Stimulated activated CD4-positive, alpha-beta T cell treated with anti-CD3 and anti-CD28 coated beads, Interleukin-15, amount 100 ng/mL, for 1 hour (primary cell): ENCODE measurements at places on chromosomes 16 and 17.

- no peak for DNase-seq
Observed at GRCh38 chr17:32720671-32721070, 156.3 kb downstream of the MYO1D start.

DNA sequence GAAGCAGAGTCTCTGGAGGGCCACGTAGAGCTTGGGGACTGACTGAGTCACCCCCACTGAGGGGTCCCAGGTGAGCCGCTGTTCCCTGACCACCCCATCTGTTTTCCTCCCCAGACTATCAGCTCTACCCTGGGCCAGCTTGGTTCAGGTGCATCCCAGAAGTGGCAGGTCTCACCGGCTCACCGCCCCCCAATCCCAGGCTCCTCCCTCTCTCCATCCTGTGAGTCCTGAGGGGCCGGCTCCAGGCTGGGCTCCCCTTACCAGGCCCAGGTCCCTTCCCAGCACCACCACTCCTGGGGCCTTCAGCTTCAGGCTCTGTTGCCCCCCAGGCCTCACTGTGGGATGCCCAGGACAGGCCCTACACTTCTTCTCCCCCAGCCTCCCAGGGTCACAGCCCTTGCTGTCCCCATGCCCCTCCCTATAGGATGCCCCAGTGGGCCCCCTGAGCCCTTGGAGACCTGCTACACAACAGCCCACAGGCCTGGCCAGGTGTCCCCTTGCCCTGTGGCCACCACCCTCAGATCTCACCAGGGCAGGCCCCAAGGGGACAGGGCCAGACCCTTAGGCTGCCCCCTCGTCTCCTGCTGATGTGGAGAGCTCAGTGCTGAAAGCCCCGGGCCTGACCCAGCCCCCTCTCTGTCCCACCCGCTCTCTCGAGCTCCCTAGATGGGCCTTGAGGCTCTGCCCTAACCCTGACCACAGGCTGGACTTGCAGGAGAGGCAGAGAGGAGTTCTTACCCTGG lies 40.4 kb downstream of the TNFRSF13B start:
- DNase-seq = no peak

DNA sequence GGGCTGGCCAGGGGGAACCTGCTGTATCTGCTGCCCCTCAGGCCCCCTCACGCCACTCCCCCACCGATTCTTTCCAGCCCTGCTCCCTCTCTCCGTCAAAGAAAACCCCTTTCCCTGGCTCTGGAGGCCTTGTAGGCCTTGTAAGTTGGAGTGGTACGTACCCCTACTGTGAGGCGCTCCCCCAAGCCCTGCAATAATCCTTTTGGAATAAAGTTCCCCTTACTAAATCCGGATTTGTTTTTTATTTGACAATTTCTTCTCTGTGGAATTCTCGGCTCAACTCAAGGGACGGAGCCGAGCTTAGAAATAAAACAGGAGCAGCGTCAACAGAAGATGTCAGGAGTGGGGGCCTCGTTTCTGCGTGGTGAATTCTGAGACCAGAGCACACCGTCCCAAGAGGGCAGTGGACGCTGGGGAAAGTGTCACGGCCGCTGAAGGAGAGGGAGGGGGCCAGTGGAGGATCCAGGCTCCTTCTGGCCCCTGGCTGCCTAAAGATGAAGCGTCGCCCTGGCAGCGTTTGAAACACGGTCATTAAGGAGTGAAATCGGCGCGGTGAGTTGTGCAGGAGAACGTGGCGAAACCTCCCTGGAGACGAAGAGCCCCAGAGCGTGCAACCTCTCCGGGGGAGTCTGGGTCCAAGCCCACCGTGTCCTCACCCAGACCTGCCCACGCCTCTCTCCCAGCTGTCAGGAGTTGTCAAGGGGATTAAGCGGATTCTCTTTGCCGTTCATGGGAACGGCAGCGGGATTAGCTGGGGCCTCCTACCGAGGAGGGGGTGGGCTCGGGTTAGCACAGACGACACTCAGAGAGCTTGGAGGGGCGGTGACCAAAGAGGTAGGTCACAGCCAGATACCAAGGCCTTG lies 47.0 kb downstream of the SLC7A5 start:
- DNase-seq = no peak

- DNase-seq = no peak
Observed at GRCh38 chr16:66713076-66713475, 16.5 kb upstream of the CMTM4 start.

DNA sequence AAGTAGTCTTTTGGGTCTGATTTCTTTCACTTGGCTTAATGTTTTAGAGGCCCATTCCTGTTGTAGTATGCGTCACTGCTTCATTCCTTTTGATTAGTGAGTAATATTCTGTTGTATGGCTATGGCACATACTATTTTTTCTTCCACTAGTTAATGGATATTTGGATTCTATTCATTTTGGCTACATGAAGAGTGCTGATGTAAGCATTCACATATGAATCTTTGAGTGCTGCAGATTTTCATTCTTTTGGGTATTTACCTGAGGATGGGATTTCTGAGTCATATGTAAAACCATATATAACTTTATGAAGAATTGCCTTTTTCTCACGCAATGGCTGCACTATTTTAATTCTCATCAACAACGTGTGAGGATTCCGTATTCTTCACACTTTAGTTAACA lies 113.6 kb downstream of the AHSP start:
- no peak for DNase-seq

GRCh38 chr16:89442588-89442987 lies 47.8 kb downstream of the ANKRD11 start:
- DNase-seq = no peak

GRCh38 chr16:11955713-11956123 lies 9.3 kb upstream of the TNFRSF17 start:
- DNase-seq = no peak

- no peak for DNase-seq
Observed at GRCh38 chr16:19522397-19522732, 467 bp upstream of the GDE1 start.

GRCh38 chr17:57512691-57513090 lies 232.4 kb downstream of the CCDC182 start:
- no peak for DNase-seq

DNA sequence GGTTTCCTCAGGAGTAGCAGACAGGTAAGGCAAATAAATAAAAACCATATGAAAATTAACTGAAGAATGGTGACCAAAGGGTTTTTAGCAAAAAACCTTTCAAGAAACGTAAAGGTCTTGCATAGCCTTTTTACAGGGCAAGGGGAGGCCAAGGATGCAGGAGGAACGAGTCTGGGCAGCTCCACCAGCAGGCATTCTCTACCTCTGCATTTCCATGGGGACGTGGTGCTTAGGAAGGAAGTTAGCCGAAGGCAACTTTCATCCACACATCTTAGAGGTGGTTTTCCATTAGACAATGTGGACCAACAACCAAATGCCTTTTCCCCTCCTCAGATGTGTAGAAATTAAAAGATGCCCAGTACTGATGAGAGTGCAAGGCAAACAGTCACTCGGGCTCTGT lies 20.7 kb downstream of the TOM1L2 start:
- no peak for DNase-seq

DNA sequence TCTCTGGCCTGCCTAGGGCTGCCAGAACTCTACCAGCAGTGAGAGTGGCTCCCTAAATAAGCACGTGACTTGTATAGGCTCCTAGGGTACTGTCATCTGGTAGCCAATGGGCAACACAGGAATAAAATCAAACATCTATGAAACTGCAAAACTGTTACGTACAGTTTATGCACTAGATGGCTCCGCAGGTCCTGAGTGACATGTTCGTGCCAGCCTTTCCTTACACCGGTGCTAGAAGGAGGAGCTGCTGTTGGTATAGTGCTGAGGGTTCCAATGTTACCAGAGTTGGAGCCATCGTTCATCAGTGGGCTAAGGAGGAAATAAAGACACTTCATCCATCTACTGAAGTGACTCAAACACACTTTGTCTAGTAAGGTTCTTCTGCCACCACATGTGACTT lies 63.2 kb upstream of the TRAP1 start:
- DNase-seq = no peak

- DNase-seq = no peak
Observed at GRCh38 chr16:85326113-85326793, 214.0 kb upstream of the CIBAR2 start.

DNA sequence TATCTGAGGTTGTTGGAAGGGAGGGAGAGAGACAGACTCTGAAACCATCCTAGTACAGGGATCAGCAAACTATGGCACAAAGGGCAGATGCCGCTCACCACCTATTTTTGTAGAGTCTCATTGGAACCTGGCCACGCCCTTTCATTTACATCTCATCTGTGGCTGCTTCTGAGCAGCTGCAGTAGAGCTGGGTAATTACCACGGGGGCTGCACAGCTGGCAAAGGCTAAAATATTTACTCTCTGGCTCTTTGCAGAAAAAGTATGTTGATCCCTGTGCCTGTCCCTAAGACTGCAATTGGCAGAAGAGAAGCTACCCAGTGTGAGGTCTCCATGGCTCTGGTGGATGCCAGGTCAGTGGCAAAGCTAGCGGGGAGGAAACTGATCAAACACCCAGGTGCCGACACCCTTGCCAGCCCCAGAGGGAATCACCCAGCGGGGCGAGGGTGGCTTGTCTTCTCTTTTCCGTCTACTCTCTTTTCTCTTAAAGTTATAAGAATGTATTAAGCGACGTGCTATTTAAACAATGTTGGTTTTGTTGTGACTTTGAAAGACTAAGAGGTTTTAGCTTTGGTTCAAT lies 14.0 kb downstream of the CEP295NL start:
- DNase-seq = no peak

GRCh38 chr16:87707097-87707496 lies 58.7 kb downstream of the KLHDC4 start:
- no peak for DNase-seq

DNA sequence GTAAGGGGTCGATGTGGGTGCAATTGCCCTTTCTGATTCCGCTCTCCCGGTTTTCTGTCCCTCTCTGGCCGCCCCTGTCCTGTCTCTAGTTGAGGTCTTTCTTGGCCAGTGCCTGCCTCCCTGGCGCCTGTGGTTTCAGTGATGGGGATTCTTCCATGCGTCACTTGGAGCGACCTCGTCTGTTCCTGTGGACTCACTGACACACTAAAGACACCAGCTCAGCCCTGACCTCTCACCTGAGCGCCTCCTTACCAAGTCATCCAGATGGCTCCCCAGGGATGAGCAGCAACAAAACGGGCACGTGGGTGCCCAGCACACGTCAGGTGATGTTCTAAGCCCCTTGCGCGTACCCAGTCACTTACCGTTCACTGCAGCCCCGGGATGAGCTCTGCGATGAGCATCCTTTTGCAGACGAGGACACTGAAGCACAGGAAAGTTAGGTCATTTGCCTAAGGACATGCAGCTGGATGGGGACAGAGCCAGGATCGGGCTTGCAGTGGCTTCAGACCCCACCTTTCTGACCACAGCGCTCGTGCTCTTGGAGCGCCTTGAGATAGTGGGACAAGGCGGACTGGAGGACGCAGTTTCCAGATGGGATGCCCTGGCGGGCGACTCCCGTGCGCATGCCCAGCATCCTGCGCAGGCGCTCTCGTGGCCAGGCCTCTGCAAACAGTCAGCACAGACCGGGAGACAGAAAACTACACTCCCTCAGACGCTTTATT lies 11.5 kb upstream of the LGALS3BP start:
- DNase-seq = no peak

DNA sequence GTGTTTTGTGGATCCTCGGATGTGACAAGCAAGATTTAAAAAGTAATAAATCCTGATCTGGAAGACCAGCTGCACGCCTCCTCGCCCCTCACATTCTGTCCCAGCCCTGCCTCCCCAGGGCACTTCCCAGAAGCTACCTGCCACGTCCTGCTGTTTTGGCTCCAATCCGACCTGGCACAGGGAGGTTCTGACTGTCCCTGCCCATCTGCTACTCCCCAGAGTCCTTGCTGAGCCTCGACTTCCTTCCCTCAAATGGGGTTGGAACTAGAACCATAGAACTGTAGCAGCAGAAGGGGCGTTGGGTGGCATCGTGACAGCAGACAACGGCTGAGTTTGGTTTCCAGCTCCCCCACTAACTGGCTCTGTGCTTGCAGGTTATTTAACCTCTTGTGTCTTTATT lies 71.7 kb downstream of the RPH3AL start:
- no peak for DNase-seq

DNA sequence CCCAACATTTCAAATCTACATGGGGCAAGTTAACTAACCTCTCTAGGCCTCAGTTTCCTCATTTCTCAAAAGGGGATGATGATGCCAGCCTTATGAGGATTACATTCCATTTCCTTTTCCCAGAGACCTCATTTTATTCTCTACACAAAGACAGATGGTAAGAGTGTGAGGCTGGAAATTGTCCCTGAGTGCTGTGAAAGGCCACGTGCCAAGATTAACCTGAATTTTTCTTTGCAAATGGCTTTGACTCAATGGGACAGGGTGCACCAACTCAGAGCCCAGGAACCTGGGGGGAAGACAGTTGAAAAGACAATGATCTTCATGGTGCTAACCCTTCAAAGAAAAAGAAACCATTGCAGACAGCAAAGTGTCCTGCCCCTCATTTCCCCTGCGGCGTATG lies 332.8 kb downstream of the TMEM114 start:
- DNase-seq = no peak

DNA sequence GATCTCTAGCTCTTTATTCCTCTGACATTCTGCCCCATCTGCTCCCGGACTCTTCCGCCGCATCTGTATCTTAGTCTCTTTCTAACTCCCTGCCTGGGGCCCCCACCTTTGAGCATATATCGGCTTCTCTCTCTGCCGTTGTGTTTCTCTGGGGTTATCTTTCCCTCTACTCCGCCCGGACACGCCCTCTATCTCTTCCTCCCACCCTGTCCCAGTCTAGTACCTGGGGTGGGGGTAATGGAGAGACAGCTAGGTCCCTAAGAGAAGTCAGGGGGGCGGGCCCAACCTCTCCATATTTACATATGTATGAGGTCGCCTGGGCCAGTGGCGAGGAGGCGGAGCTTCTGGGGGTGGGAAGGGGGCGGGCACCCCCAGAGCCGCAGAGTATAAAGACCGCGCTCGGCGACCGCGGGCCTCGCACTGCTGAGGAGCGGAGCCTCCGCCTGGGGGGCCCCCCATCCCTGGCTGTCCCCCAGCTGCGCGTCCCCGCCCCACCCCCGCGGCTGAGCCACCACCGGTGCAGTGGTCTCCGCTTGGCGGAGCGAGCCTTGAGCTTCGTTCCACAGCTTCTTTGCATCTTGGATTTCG lies at the start of gene ATP1B2:
TSS of gene ATP1B2 (plus strand) at position 418 of the 588 bp plus-strand sequence. CDS start 593 bp downstream, outside the sequence.
- DNase-seq = peak; percentile 37
